ENCODE measurements at places on chromosomes 5 and 9.
A peak's percentile ranks its signal among the peaks of the same experiment; 100 is the strongest.

GRCh38 chr5:178899289-178899688 is 3.6 kb downstream of the ZFP2 start:
- no peak for DNase-seq

DNA sequence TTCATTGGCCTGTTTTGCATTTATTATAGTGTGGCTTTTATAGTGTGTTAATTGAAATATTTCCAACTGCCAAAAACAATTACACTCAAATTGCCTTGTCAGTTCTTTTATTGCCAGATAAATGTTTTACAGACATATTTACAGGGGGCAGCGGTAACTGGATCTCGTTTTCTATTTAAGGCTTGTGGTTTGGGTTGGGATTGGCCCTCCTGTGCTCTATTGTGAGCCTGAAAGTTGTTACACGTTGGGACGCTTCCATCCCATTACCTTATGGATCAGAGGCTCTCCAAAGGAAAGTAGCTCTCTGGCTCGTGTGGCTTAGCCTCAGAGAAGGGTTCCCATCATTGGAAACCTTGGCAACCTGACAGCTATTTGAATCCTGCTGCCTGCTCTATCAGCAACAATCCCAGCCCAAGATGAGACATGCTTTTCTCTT is 20.8 kb downstream of the DNAI1 start:
- no peak for DNase-seq

- DNase-seq, result peak; percentile 89
Measured at GRCh38 chr9:35096035-35096849, at the start of gene PIGO. PIGO (minus strand) TSS chr9:35096591; CDS start chr9:35095565, 1,026 bp downstream.

DNA sequence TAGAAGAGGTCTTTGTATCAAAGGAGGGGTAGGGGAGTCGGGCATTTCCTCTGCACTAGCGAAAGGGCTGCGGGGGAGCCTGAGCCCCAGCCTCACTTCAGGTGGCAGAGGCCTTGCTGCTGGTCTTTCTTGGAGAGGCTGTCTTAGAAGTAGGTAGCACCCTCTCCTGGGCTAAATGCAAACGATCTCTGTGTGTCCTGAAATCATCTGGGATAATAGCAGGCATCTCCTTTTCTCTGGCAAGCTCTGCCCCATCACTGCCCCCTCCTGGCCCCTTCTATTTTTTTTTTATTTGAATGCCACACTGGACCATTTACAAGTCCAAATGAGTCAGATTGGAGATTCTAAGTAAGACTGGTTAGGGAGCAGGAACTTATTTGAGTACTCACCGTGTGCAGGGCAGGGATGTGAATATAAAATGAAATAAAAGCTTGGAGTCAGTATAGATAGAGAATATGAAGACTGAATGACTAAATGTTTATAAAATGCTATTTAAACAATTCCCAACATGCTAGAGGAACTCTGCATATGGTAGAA is 137.1 kb downstream of the FGF1 start:
- DNase-seq, result peak; percentile 3

- no peak for DNase-seq
Measured at GRCh38 chr5:88836195-88836838, 46.7 kb downstream of the MEF2C start.

- DNase-seq, result no peak
Measured at GRCh38 chr9:111627260-111627963, 3.7 kb upstream of the DNAJC25 start.

DNA sequence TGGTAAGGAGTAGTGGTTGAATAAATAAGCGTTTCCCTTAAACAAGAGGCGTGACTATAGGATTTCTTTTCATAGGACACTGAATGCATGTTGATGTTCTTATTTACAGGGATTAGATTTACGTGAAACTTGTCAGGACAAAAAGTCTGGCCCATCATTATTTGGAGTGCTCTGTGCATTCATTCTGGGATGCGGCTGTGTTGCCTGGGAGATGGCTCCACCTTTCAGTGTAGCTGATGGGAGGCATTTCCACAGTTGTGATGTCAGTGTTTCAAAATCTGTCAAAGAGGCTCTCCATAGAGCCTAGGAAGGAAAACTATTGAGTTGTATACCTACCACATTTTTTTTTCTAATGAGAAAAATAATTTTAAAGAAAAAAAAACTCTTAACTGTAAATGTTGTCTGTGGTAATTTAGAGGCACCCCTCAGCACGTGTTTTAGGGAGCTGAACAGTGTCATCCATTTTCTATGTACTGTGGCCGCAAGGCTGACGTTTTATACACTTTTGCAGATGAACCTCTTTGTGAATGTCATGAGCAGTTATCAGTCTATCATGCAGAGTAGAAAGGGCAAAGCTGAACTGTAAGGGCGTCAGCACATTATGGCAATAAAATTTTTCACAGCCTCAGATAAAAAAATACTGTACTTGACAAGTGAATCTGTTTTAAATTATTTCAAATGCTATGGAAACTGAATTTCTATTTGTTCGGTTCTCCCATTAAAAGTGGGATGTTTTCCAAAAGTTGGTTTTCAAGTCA is 202.7 kb downstream of the PBX3 start:
- no peak for DNase-seq

DNA sequence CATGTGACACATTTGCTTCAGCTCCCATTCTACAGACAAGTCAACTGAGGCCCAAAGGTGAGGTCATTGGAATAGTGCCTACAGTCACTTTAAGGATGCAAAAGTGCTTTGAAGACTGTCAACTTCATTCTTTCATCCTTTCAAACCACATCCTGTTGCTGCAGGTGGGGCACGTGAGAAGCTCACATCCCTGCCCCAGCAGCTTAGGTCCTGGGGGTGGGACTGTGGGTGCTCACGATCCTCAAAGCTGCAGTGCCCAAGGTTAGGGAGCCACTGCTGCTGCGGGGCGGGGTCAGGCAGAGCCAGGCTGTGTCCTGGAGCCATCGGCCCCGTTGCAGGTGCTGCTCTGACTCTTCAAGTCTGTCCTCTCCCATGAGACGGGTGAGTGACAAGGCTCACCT is 57.9 kb upstream of the IER5L start:
- DNase-seq, result peak; percentile 54

- DNase-seq, result no peak
Measured at GRCh38 chr5:60495644-60496520, 204.1 kb downstream of the DEPDC1B start.

- no peak for DNase-seq
Measured at GRCh38 chr5:126829098-126829497, 52.2 kb downstream of the LMNB1 start.

DNA sequence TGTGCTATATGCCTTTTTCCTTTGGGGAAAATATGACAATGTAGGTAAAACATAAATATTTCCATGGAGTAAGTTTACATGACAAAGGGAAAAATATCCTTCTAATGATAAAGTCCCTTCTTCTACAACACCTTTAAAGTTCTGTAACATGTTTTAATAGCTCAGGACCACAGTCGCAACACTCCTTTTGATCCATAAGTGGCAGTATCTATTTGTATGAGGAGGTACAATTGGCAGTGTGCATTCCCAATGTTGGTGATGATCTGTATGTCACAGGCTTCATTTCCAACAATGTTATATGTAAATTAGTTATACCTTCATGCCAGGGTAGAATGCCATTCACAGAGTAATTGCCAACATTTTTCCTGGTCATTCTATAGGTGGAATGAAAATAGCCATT is 127.1 kb upstream of the CCNH start:
- no peak for DNase-seq

DNA sequence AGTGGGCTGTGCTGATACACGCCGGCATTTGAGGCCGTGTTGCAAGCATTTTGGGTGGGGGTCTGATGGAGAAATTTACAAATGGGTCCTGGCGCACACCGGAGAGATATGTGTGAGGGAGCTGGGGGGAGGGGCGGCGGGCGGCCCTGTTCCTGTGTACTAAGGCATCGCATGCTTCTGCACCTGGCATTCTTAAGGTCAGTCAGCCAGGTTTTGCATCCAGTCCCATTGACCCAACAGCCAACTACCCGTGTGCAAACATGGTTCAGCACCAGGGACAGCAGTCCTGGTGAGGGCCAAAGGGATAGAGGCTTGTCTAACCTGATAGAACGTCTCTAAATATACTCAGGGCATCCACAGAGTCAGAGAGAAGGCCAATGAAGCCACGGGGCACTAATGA is 839 bp downstream of the GABRG2 start:
- no peak for DNase-seq

DNA sequence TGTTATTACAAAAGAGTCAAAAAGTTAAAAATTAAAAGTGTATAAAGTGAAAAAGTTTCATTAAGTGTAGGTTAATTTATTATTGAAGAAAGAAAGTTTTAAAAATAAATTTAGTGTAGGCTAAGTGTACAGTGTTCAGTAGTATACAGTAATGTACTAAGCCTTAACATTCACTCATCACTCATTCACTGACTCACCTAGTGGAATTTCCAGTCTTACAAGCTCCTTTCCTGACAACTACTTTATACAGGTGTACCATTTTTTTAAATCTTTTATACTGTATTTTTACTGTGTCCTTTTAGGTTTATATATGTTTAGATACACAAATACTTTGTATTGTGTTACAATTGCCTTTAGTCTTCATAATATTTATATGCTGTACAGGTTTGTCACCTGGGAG is 530.2 kb upstream of the FAM174A start:
- DNase-seq, result no peak

DNA sequence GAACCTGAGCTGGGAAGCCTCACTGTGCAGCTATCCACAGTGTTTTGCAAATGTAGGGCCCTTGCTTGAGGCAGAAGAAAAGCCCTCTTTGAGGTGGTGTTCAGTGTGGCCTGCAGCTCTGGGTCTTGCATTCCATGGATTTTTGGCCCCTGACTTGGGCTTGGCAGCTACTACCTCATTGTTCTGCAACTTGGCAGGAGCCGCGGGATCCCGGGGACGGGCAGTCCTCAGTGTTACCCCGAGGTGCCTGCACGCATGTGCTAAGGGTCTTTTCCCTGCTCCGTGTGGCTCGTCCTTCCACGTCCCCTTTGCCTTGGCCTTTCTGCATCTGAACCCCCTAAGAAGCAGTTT is 39.8 kb downstream of the NEK6 start:
- DNase-seq, result no peak

GRCh38 chr5:32108167-32108566 is 66.0 kb downstream of the GOLPH3 start:
- DNase-seq, result no peak

DNA sequence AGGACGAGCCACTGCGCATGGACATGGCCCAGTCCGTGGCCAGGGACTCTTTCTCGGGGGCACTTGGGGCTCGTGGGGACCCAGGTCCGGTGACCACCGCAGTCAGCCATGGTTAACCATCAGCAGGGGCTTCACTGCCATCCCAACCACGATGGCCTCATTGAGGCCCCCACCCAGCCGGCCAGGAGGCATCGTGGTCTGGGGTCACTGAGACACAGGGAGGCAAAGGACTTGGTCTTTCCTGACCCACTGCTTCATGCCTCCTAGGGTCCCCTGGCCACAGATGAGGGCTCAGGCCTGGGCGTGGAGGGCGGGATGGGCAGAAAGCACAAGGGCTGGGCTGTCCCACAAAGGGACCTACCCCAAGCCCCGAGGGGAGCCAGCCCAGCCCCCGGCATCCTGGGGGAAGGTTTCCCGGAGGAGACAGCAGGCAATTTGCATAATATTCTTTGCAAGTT is 6.6 kb downstream of the NACC2 start:
- no peak for DNase-seq

DNA sequence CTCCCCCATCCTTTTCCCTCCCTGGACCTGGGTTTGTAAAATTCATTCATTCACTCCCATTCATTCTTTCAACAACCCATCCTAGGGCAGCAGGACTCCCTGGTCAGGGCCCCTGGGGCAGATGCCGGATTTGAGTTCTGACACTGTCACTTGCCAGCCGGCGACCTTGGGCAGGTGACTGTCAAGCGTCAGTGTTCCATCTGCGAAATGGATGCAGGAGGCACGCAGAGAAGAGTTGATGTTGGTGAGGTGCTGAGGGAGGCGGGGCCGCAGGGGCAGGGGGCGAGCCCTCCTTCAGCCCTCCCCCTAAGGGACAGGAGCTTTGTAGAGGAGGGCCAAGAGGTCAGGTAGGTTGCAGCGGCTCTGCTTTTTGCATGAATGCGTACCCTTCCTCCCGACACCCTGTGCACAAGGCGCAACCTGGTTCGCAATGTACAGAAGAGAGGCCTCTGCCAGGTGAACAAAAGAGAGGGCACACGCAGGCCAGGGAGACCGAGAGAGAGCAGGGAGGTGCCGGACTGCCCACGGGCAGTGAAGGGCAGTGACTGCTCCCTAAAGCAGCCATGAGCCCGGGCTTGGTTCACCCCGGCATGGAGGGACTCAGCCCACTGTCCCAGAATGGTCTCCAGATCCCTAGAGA is 128.1 kb downstream of the BARX1 start:
- DNase-seq, result no peak

Measured in activated CD4-positive, alpha-beta T cell treated with anti-CD3 and anti-CD28 coated beads, Interleukin-2, amount 50 U/mL, for 1 hour (primary cell).